ENCODE measurements at places on chromosomes 11 and 22.

DNA sequence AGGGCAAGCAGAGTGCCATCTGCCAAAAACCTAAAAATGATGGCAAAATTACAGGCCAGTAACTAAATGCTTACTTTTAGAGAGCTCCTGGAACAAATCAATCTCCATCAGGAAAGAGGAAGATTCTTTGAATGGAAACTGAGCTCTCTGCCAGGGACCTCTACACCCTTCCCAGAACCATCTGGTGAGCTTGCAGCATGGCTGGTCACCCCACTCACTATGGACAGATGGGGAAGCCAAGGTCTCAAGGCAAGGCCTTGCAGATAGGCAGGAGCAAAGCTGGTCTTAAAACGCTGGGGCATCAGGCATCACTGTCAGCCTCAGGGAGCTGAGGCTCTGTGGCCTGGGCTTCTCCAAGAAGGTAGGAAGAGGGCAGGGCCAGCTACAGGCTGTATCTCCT lies 36.2 kb downstream of the SERGEF start:
- H3K4me1 ChIP-seq: no peaks in the 10 kb centered on the region
- no peak overlapping the region for H3K27ac ChIP-seq
- no peaks in the 10 kb centered on the region for H3K27me3 ChIP-seq
- DNase-seq: no peak

GRCh38 chr11:35316161-35316560 lies 103.2 kb downstream of the SLC1A2 start:
- H3K36me3 ChIP-seq: no peaks in the 10 kb centered on the region
- no peak overlapping the region for H3K27ac ChIP-seq
- no peaks in the 10 kb centered on the region for H3K27me3 ChIP-seq
- H3K4me1 ChIP-seq: peaks cover 4% of the 10 kb centered on the region

DNA sequence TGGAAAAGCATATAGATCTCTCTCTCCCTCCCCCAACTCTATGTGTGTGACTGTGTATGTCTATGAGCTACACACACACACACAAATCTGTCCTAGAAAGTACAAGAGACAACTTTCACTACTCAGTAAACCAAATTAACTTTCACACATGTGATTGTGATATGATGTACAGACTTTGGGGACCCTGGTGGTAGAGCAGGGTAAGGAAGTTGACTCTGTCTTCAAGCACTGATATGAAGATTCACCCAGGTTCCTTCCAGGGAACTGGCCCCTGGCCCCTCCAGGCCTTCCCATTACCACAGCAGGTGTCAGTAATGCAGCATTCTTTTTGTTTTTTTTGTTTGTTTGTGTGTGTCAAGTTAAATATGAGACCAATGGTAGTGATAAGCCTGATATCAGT lies 66.1 kb upstream of the PTH start:
- H3K4me1 ChIP-seq: no peaks in the 10 kb centered on the region
- no peak overlapping the region for H3K27ac ChIP-seq
- no peaks in the 10 kb centered on the region for H3K27me3 ChIP-seq
- H3K4me3 ChIP-seq: no peak overlapping the region
- DNase-seq: no peak
- no peaks in the 10 kb centered on the region for H3K36me3 ChIP-seq

- H3K27me3 ChIP-seq: no peaks in the 10 kb centered on the region
- DNase-seq: no peak
- no peaks in the 10 kb centered on the region for H3K4me1 ChIP-seq
- H3K4me3 ChIP-seq: no peak overlapping the region
These were observed 65.1 kb downstream of the GRIK4 start for GRCh38 chr11:120576606-120577005.

- H3K27ac ChIP-seq: no peak overlapping the region
- H3K36me3 ChIP-seq: no peaks in the 10 kb centered on the region
- no peak overlapping the region for H3K4me3 ChIP-seq
- no peak for DNase-seq
- no peaks in the 10 kb centered on the region for H3K4me1 ChIP-seq
- no peaks in the 10 kb centered on the region for H3K27me3 ChIP-seq
These were observed 679.0 kb upstream of the LRRC4C start for GRCh38 chr11:42138454-42138853.

GRCh38 chr11:116439361-116439677 lies 333.5 kb downstream of the BUD13 start:
- H3K36me3 ChIP-seq: no peaks in the 10 kb centered on the region
- DNase-seq: no peak
- no peak overlapping the region for H3K4me3 ChIP-seq
- no peak overlapping the region for H3K27ac ChIP-seq

- no peaks in the 10 kb centered on the region for H3K36me3 ChIP-seq
- H3K27me3 ChIP-seq: no peaks in the 10 kb centered on the region
- H3K27ac ChIP-seq: no peak overlapping the region
- no peak overlapping the region for H3K4me3 ChIP-seq
- no peaks in the 10 kb centered on the region for H3K4me1 ChIP-seq
These were observed 29.8 kb upstream of the OR56B4 start for GRCh38 chr11:6077723-6078122.

DNA sequence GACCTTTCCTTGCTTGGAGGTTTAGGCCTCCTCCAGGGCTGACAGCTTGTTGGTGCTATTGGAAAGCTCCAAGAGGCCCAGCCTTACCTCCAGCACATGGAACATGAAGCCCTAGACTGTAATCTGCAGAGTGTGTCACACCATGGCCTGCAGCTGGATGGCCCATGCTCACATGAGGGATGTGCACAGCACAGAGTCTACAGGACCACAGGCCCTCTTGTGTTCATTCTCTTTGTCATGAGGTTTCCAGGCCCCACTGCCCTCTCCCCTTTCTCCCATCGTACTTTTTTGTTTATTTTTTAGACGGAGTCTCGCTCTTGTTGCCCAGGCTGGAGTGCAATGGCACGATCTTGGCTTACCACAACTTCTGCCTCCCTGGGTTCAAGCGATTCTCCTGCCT lies 10.0 kb downstream of the FADS1 start:
- peaks cover 83% of the 10 kb centered on the region for H3K36me3 ChIP-seq
- no peak for DNase-seq
- no peaks in the 10 kb centered on the region for H3K4me1 ChIP-seq
- H3K4me3 ChIP-seq: no peak overlapping the region
- H3K27ac ChIP-seq: no peak overlapping the region

GRCh38 chr11:61922539-61922938 lies 5.2 kb upstream of the RAB3IL1 start:
- no peak overlapping the region for H3K4me3 ChIP-seq
- DNase-seq: peak; percentile 73
- no peaks in the 10 kb centered on the region for H3K36me3 ChIP-seq
- peaks cover 7% of the 10 kb centered on the region for H3K27me3 ChIP-seq
- H3K4me1 ChIP-seq: peaks cover 30% of the 10 kb centered on the region
- H3K27ac ChIP-seq: peak overlapping the region; percentile 61

Data from upper lobe of left lung (tissue), 6 donors.